ENCODE measurements at places on chromosomes 16 and 17. TPM values are rescaled to one million over a fixed set of nuclear protein-coding genes. Genes with fewer than 3 reads are reported as not detected.

GRCh38 chr16:57299009-57299718 lies 14.7 kb upstream of the PLLP start:
- DNase-seq: no peak

DNA sequence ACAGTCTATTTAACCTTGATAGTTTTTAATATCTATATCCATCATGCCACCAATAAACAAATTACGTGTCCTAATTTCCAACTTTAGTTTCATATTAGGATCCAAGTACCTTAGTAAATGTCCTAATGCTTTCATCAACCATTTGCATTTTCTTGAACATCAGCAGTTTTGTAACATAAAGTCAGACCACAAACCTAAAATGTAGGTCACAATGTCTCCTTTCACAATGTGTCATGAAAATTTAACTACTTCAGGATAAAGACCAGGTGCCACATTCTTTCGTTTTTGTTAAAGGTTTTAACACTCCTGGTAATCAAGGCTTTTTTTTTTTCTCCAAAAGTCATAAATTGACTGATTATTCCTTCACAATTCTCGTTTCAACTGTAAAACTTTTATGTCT lies 310.7 kb upstream of the PMFBP1 start:
- DNase-seq: no peak

The TBC1D3G gene
- not detected for total RNA-seq

DNA sequence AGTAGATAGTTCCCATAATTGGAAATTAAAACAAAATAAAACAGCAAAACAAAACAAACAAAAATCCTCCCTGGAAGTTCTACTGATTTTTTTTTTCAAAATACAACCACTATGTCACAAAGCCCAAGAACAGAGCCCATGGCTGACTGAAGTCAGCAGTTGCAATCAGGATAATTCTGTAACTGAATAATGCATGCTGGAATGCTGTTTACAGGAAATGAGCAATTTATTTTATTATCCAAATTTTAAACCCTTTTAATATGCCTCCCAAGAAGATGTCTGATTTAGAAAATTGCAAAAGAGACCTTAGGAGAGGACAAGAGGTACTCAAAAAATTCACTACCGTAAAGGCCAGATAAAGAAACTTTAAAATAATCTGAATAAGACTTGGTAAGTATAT lies 578.2 kb downstream of the TOX3 start:
- DNase-seq: peak; percentile 29

- no peak for DNase-seq
Measured at GRCh38 chr17:13544765-13545164, 57.0 kb downstream of the HS3ST3A1 start.

DNA sequence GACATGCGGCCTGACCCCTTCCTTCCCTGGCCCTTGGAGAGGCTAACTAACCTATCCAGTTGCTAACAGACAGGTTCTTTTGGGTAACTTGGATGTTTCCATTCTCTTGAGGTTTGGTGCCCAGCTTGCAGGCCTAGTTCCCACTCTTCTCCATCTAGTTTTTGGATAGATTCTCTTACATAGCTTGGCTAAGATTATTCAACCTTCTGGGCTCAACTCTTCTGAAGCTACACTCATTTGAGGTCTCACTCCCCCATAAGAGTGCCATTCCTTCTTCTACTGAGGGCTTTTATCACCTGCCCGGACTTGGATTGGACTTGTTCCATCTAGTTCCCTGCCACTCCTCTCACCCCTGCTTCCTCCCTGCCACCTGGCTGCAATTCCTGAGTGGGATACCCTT lies 44.1 kb upstream of the MARCHF10 start:
- no peak for DNase-seq

- peak; percentile 15 for DNase-seq
Measured at GRCh38 chr17:13074026-13074425, 56.2 kb upstream of the ELAC2 start.

GRCh38 chr17:43030137-43030767 lies 5.2 kb downstream of the RND2 start:
- DNase-seq: no peak

DNA sequence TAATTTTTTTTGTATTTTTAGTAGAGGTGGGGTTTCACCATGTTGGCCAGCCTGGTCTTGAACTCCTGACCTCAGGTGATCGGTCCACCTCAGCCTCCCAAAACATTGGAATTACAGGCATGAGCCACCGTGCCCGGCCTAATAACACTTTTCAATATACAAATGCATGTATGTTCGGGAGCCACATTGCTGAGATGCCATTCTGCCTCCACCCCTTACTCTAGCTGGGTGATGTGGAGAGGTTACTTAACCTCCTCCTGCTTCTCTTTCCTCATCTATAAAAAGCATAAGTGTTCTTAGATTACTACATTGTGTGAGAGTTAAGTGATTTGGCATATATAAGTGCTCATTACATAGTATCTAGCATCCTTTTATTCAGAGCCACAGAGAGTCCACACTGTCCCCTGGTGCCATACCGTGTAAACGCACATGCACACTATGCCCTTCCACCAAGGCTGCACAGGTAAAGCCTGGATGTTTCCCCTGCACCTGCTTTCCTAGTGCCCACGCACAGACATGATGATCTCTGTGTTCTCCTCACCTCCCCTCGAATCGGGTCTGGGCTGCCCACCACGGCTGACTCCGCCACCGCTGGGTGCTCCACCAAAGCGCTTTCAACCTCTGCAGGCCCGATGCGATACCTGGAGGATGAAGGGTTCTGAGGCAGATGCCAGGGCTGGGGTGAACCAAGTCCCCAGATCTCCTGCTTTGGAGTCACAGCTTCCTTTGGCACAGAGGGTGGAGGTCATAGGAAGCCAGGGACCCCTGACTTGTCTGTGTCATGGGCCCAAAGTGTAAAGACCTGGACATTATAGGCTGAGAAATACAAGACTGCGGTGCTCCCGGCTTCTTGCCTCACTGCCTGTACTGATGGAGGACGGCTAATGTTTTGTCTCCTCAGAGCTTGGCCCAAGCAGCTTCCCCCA lies 49.0 kb upstream of the ACSM2B start:
- DNase-seq: no peak
